Cardiac muscle cell (in vitro differentiated cells and primary cell): ENCODE measurements at places on chromosomes 1 and 21.

GRCh38 chr1:39491146-39491921 is at the start of gene BMP8A:
BMP8A (plus strand) TSS chr1:39491636; CDS start chr1:39491992, 356 bp downstream.
- H3K36me3 ChIP-seq = peaks cover 12% of the 10 kb centered on the region
- H3K4me1 ChIP-seq = no peaks in the 10 kb centered on the region
- peaks cover 57% of the 10 kb centered on the region for H3K27me3 ChIP-seq
- peak; percentile 34 for DNase-seq

- no peak overlapping the region for H3K4me3 ChIP-seq
- no peak overlapping the region for H3K27ac ChIP-seq
- peaks cover 15% of the 10 kb centered on the region for H3K4me1 ChIP-seq
- H3K36me3 ChIP-seq = no peaks in the 10 kb centered on the region
- DNase-seq = no peak
- H3K27me3 ChIP-seq = no peaks in the 10 kb centered on the region
These were observed 27.1 kb downstream of the MTF2 start for GRCh38 chr1:93106226-93106625.

DNA sequence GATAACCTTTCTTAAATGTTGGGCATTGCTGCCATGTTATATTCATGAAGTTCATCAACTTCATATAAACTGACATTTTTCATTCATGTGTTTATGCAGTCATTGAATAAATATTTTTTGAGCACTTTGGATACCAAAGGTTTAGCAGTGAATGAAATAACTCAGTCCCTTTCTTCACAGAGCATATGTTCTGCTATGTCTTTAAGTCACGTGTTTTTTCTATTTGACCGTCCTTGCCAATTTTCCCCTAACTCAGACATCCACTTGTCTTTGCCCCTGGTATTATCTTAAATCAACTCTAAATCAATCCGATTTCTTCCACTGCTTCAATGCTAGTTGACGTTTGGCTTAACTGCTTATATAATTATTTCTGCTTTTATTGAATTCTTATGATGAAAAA is 16.6 kb downstream of the ADARB1 start:
- no peaks in the 10 kb centered on the region for H3K36me3 ChIP-seq
- H3K4me1 ChIP-seq = peaks cover 21% of the 10 kb centered on the region
- no peak overlapping the region for H3K4me3 ChIP-seq
- no peak for DNase-seq
- no peak overlapping the region for H3K27ac ChIP-seq

GRCh38 chr1:91603409-91603808 is 102.8 kb downstream of the CDC7 start:
- no peak for DNase-seq
- H3K4me3 ChIP-seq = no peak overlapping the region
- H3K27ac ChIP-seq = no peak overlapping the region
- no peaks in the 10 kb centered on the region for H3K27me3 ChIP-seq

DNA sequence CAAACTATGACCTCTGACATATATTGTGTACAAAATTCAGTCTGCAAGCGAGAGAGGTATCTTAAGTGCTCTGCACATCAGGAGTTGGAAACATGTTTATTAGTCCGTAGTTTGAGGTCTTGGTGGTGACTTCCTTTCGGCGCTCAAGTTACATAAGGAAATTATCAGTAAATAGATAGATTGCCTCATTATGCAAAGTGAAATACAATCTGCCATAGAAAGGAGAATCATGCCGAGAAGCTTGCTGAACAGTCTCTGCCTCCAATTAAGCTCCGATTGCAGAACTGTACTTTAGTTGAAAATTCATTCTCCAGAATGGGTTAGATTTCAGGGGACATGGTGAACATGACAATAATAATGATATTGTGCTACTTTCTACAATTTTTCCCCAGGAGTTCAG is 271.8 kb downstream of the BRINP2 start:
- DNase-seq = no peak
- no peak overlapping the region for H3K4me3 ChIP-seq
- no peaks in the 10 kb centered on the region for H3K36me3 ChIP-seq
- peaks cover 31% of the 10 kb centered on the region for H3K27me3 ChIP-seq
- no peak overlapping the region for H3K27ac ChIP-seq

- H3K27me3 ChIP-seq = no peaks in the 10 kb centered on the region
- H3K4me3 ChIP-seq = no peak overlapping the region
- H3K36me3 ChIP-seq = no peaks in the 10 kb centered on the region
- no peak for DNase-seq
These were observed 98.2 kb upstream of the USH2A start for GRCh38 chr1:216521477-216521876.

DNA sequence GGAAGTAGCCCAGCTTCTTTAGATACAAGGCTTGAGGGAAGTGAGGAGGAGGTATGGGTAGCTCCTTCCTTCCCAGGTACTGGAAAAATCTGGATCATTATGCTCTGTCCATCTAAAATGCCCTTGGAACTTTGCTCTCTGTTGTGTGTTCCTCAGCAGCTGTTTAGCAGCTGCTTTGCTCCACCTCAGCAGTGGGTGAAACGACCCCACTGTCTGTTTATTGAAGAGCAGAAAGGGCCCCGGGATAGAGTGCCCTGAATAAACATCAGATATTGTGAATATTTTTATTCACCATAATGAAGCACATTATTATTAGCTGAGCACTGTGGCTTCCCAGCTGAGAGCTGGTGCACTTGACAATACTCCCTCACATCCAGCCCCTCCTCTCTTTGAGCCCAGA is 237.9 kb downstream of the PBX1 start:
- no peak for DNase-seq
- no peaks in the 10 kb centered on the region for H3K27me3 ChIP-seq
- H3K27ac ChIP-seq = no peak overlapping the region
- peaks cover 25% of the 10 kb centered on the region for H3K36me3 ChIP-seq

DNA sequence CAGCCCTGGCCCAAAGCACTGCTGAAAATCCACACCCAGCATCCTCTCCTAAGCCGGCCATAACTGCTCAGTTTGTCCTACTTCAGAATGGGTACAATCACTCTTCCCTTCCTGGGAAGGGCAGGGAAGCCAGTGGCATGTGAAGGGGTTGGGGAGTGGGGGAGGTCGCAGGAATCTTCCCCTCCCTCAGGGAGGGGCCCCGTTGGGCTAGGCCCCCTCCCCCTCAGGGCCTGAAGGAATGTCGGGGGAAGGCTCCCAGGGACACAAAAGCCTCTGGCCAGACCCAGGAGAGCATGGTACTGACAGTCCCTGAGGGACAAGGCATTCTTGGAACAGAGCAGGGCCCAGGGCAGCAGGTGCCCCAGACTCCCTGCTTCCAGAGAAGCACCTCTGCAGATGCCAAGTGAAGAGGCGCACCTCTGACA is 1.2 kb downstream of the ELOVL1 start:
- peaks cover 33% of the 10 kb centered on the region for H3K36me3 ChIP-seq
- no peaks in the 10 kb centered on the region for H3K27me3 ChIP-seq
- peak overlapping the region; percentile 67 for H3K4me3 ChIP-seq
- no peak for DNase-seq
- peaks cover 22% of the 10 kb centered on the region for H3K4me1 ChIP-seq
- H3K27ac ChIP-seq = no peak overlapping the region

- H3K36me3 ChIP-seq = no peaks in the 10 kb centered on the region
- peaks cover 15% of the 10 kb centered on the region for H3K4me1 ChIP-seq
- no peak overlapping the region for H3K27ac ChIP-seq
- H3K27me3 ChIP-seq = no peaks in the 10 kb centered on the region
These were observed 57.2 kb downstream of the AGPAT3 start for GRCh38 chr21:43921979-43922945.

DNA sequence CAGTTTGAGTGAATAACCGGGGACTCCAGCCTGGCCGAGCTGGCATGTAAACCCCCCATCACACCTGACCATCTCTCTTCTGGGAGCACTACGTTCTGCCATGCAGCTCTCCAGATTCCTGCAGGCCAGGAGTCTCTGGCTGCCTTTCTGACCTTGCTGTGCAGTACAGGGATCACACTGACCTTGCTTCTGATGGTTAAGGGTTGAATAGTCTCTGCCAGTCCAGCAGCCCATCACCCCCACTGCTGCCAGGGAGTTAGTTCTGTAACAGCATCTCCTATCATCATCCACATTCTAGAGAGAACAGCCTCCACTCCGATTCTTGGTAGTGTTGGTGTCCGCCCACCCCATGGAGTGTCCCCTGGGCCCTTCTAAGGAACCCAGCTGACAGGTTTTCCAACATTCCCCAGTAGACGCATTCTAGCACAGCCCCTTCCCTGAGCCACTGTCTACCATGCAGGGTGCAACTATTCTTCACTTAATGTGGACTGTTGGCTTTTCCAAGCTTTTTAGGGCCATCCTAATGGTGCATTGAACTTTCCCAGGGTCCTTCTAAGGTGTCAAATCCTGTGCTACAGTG is 109.8 kb downstream of the RIPK4 start:
- no peak overlapping the region for H3K4me3 ChIP-seq
- H3K27ac ChIP-seq = no peak overlapping the region
- DNase-seq = no peak
- H3K4me1 ChIP-seq = no peaks in the 10 kb centered on the region
- H3K36me3 ChIP-seq = no peaks in the 10 kb centered on the region

- H3K36me3 ChIP-seq = peaks cover 11% of the 10 kb centered on the region
- peaks cover 9% of the 10 kb centered on the region for H3K4me1 ChIP-seq
- no peak overlapping the region for H3K4me3 ChIP-seq
- H3K27me3 ChIP-seq = no peaks in the 10 kb centered on the region
These were observed 2.8 kb downstream of the RFX5 start for GRCh38 chr1:151344291-151344690.

- no peaks in the 10 kb centered on the region for H3K4me1 ChIP-seq
- H3K36me3 ChIP-seq = no peaks in the 10 kb centered on the region
- no peaks in the 10 kb centered on the region for H3K27me3 ChIP-seq
- DNase-seq = no peak
- no peak overlapping the region for H3K4me3 ChIP-seq
These were observed 44.6 kb upstream of the BCL9 start for GRCh38 chr1:147496571-147497210.

DNA sequence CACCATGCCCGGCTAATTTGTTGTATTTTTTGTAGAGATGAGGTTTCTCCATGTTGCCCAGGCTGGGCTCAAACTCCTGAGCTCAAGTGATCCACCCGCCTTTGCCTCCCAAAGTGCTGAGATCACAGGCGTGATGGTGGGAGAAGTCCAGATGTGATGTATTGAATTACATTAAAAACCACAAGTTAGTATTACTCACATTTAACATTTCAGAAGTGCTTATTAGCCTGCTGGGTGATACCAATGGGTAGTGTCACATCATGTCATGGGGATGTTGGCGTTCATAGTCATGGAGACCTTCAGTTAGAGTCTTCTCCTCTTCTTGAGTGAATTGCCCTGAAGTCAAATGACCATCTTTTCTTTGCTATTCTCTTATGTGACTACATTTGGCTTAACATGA is 63.6 kb upstream of the VAMP3 start:
- H3K27ac ChIP-seq = no peak overlapping the region
- H3K4me3 ChIP-seq = no peak overlapping the region
- H3K4me1 ChIP-seq = no peaks in the 10 kb centered on the region
- no peak for DNase-seq
- H3K36me3 ChIP-seq = no peaks in the 10 kb centered on the region

- H3K36me3 ChIP-seq = no peaks in the 10 kb centered on the region
- peaks cover 3% of the 10 kb centered on the region for H3K27me3 ChIP-seq
- no peak for DNase-seq
- no peak overlapping the region for H3K27ac ChIP-seq
- H3K4me3 ChIP-seq = no peak overlapping the region
These were observed 40.7 kb upstream of the BCAR3 start for GRCh38 chr1:93722081-93723031.

- H3K36me3 ChIP-seq = no peaks in the 10 kb centered on the region
- no peak for DNase-seq
- H3K27ac ChIP-seq = peak overlapping the region; percentile 89
- peaks cover 10% of the 10 kb centered on the region for H3K4me1 ChIP-seq
- no peak overlapping the region for H3K4me3 ChIP-seq
- no peaks in the 10 kb centered on the region for H3K27me3 ChIP-seq
These were observed 15.8 kb upstream of the TMEM9 start for GRCh38 chr1:201169971-201170532.

DNA sequence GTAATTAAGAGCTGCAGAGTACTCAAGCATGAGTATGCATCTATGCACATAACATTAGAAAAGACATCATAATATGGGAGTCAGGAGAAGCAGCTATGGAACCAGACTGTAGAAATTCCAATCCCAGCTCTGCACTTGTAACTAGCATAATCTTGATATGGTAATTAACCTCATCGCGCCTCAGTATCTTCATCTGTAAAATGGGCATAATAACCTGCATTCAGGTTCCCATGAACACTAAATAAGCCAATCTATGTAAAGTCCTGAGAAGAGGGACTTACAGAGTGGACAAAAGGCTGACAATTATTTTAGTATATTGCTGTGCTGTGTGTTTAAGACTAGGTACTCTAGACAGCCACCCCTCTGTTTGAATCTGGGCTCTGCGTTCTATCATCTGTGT is 318.9 kb upstream of the USP25 start:
- no peak overlapping the region for H3K4me3 ChIP-seq
- H3K27ac ChIP-seq = no peak overlapping the region
- DNase-seq = no peak

DNA sequence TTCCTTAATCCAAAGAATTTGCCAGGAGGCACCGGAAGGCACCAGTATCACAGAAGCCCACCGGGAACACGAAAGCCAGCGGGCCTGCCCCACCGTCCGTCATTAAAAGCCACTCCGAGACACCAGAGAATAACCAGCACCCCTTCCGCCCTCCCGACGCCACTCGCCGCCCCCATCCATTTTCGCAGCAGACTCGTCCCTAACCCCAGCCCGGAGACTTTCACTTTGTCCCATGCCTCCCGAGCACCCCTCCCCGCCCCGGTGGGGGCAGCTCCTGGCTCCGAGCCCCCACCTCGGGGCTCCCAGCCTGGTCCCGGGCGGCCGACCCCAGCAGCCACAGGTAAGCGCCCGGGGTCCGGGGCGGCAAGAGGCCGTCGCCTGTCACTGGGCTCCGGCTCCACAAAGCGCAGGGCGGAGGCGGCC is 105.4 kb downstream of the SLC45A1 start:
- peak overlapping the region; percentile 76 for H3K4me3 ChIP-seq
- peak overlapping the region; percentile 95 for H3K27ac ChIP-seq
- no peaks in the 10 kb centered on the region for H3K27me3 ChIP-seq
- H3K4me1 ChIP-seq = peaks cover 62% of the 10 kb centered on the region

DNA sequence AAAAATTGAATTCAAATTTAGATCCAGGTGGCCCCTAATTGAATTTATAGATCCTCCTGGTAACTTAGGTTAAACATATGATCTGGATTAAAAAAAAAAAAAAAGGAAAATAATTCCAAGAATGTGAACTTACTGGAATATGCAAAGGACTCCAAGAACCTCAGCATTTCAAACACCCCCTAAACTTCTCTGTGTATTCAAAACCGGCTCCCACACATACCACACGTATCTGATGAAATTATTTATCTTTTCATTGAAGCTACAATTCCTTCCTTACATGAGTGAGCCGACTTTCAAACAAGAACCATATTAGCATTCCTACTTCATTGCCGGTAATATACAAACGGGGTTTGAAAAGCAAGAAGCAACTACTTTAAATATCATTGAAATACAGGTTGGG is 61.4 kb upstream of the FMN2 start:
- no peaks in the 10 kb centered on the region for H3K4me1 ChIP-seq
- no peak overlapping the region for H3K27ac ChIP-seq
- H3K4me3 ChIP-seq = no peak overlapping the region
- no peaks in the 10 kb centered on the region for H3K36me3 ChIP-seq
